ENCODE measurements at places on chromosomes 2 and 18.

DNA sequence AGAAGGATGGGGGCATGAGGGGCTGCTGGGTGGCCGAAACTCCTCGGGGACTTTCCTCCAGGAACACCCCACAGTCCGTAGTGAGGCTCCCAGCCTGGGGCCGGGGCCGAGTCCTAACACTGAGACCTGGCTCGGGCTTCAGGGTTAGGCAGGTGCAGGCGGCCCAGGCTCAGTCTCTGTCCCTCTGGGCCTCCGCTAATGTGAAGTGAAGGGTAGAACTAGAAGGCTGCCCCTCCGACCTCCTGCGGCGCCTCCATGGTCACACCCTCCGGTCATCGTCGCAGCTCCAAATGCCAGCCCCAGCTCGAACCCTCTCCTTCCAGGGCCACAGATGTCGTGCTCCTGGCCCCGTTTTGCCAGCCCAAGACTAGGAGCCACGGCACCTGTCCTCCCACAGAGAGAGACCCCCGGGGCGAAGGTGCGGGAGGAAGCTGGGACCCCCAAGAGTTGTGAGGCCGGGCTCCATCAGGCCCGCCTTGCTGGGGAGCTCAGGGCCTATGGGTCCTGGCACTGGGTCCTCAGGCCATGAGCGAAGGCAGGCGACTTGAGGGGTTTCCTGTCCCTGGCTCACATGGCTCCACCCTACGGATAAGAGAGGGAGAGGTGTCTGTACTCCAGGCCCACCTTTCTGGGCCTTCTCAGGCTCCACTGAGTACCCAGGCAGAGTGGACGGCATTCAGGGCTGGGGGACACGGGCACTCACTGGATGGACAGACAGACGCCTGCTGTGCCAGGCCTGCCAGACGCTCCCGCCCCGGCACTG is 797 bp downstream of the ANO7 start:
- no peak for DNase-seq

DNA sequence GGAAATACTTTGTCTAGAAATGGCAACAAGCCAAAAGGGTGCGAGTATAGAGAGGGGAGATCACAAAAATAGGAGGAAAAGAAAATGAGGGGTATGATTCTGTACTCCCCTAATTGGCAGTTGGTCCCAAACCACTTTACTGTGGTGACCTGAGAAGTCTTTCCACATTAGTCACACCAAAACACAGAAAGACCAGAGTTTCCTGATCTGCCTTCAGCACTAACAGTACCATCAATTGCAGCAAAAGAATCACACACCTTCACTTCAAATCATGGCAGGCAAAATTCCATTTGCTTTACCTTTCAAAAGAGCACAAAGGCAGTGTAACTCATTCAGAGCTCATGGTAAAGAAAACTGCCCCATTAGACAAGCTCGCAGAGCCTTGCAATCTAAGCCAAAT is 86.8 kb downstream of the ALK start:
- DNase-seq, result no peak

DNA sequence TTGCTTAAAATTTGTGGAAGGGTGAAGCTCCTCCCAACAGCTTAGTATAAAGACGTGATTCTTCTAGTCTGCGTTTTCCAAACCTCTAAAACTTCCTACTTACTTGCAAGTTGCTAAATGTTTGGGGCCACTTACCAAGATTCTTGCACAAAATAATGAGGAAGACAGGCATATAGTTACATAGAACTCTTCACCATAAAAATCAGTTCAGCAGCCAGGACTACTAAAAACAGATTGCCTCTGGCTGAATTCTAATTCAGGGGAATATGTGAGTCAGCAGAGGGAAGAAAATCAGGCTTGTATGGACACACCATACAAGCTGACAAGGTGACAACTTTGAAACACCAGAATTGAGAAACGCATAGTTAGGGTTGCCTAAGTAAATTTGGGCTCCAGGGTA is 2.8 kb upstream of the PEX13 start:
- no peak for DNase-seq

DNA sequence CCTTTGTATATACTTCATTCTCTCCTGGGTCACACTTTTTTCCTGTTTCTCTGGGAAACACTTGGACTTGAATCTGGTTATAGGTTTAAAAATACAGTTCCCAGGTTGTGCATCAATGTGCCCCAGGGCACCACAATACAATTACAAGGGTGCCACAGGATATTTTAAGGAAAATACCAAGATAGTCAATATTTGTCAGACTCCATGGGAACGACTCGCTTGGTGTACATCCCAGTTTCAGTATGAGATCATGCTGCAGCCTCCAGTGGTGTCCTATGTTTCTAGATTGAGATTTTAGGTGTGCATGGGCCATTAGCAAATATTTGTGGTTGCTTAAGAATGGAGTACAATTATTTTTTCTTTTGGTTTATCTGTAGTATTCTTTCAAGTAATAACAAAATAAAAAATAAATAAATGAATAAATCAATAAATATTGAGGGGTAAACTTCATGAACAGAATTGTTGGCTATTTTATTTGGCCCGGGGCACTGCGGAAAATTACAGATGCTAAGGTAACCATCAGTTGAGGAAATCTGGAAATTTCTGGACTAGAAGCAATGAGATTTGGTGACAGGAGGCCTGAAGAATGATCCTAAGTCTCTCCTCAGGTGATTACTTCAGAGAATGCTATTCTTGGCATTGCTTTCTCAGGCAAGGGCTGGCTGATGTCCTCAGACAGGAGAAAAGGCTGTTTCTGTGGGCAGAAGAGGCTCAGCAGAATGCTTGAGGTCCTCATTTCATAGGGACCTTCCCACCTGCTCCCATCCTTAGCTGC is 649.3 kb upstream of the SOX11 start:
- DNase-seq, result no peak

- DNase-seq, result no peak
Measured at GRCh38 chr2:196482119-196483065, 157.1 kb upstream of the CCDC150 start.

DNA sequence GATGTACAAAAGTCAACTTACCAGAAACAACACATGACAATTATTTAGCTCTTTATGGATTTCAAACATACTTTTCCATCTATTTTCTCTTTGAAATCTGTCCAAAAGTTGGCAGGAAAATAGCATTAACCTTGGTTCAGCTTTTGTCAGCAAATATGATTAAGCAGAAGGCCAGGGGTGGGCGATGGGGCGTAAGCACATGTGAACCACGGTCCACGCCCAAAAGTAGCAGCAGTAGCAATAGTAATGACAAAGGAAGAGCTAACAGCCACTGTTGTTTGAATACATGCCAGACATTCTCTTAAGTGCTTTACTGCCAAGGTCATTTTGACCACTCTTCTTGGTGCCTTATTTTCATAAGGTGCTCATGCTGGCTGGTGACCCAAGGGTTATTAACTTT is 73.5 kb downstream of the ANTXR1 start:
- no peak for DNase-seq

GRCh38 chr2:55968941-55969340 is 45.4 kb upstream of the EFEMP1 start:
- no peak for DNase-seq

DNA sequence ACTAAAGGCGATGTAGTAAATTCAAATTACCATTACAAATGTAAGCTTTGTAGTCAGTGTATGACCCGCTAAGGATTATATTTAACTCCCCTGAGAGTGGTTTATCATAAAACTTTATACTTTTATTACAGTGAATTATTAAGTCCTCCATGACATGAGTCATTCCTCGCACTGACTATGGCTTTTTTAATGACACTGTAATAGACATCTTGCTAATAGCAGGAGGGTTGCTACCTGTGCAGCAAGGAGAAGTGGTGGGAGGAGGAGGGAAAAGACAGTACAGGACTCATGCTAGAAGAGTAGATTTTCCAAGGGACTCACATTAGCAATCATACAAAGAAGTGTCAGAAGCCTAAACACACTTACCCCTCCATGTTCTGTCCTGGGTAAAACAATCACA is 556.1 kb downstream of the BCL11A start:
- DNase-seq, result no peak
